ENCODE measurements at places on chromosomes 5 and 9.

GRCh38 chr9:89864257-89864656 is 259.4 kb downstream of the GADD45G start:
- DNase-seq: peak; percentile 24

GRCh38 chr9:18905883-18906629 is 127.0 kb downstream of the SAXO1 start:
- DNase-seq: no peak

GRCh38 chr5:67032921-67033664 is 163.5 kb downstream of the CD180 start:
- DNase-seq: no peak

GRCh38 chr5:71862507-71863060 is 143.5 kb downstream of the CARTPT start:
- DNase-seq: no peak

- no peak for DNase-seq
Observed at GRCh38 chr5:15483351-15484097, 16.5 kb upstream of the FBXL7 start.

GRCh38 chr9:127970401-127971313 is 10.1 kb downstream of the EEIG1 start:
- DNase-seq: peak; percentile 90

DNA sequence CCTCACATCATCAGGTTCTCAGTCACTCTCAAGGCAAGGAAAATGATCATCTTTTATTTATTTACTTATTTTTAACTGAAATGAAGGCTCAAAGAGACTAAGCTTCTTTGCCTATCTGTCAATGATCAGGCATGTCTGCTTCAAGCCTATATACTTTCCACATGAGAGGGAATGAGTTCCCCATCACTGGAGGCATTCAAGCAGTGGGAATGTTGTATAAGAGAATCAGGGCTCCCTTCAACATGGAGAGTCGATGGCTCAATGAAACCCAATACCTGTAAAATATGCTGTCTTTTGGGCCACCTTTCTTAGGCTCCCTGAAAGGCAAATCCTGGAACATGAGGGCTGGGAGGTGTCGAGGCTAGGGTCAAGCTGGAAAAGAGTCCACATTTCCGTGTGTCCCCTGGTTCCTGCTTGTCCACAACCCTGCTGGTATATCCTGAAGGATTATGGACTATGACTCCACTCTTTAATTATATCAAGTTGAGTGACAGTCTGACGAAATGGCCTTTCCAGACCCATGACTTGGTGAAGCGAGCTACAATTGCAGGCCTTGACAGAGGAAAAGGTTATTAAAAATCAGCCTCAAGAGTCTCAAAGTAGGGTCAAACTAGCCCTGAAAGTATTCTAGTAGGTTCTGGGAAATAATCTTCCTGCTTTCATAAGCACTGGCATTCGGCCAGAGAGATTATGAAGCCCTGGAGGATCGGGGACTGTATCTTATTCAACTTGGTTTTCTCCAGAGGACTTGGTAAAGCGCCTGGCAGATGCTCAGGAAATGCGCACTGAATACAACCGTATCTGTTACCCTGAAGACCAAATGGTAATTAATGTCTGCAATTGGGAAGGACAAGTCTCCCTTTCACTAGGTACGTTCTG is 145.9 kb upstream of the TBC1D2 start:
- no peak for DNase-seq

DNA sequence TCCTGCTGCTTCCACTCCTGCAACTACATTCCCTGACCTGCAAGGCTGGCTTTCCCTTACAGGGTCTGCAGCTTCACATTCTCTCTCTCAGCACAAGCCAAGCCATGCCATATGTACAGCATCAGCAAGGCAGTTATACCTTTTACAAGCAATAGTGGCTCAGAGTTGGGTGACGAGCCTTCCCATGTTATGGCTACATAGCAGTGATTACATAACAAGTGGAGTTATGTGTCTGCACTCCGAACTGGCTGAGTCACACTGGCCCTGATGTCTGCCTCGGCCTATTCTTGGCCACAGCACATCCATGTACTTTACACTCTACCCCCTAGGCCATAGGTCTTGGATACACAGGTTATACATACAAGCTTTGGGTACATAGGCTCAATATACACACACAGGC is 52.0 kb upstream of the SNCAIP start:
- DNase-seq: no peak

DNA sequence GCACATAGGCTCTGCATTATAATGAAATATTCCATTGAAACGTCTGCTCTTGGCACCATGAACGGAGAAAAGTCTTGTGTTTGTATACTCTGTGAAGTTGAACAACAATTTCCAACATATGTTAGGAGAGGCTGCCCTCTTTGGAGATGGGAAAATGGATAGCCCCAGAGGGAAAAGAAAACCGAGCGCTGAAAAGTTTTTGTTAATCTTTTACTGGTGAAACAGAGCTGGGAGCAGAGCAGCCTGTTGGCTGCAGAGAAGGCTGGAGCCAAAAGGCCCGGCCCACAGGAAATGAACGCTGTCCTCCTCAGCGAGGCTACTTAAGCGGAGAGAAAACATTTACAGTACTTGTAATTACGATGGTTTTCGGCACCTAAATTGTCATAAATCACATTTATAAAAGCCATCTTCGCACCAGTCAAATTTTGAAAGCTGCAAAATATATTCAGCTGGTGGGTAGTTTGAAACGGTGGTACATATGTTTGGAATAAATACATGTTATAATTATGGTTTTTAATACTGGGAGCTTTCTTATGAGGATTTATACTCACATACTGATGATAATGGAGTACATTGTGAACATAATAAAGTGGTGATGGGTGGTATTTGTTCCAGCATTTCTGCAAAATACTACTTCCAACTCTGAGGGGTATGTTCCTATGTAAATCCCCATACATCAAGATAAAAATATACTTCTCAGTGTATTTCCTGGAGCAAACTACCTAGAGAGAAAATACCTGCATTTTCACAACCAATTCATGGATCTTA is 129.6 kb upstream of the CNTLN start:
- DNase-seq: no peak

DNA sequence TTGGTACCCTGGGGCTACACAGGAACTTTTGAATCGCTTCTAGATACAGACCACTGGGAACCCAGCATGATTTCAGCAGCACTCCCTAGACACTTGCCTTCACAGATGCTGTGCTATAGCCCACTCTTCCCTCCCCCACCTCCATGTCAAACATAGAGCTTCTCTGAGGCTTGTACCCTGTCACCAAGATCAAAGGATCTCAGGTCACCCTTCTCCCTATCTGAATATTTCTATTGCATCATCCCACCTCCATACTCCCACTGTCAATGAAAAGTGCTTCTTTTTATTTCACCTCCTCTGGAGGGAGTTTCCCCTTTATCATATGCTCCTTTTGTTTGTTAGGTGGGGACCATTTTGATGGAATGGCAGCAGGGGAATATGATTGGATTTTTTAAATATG is 29.2 kb upstream of the PHF24 start:
- DNase-seq: no peak

DNA sequence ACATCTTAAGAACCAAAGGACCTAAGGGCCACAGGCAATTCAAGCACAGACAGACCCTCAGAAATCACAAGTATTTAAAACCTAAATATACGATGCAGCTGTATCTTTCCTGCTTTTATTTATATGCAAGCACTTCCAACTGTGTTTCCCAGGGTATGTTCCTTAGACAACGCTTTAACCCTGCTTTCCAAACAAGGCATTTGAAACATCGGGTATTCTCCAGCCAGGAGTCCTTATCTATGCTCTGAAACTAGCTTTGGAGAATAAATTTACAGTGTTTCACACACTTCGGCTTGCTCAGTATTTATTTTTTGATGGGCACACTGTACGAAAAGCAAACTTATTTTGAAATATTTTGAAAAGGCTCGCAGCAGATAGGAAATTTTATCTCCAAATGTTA is 13.5 kb downstream of the NR6A1 start:
- no peak for DNase-seq

DNA sequence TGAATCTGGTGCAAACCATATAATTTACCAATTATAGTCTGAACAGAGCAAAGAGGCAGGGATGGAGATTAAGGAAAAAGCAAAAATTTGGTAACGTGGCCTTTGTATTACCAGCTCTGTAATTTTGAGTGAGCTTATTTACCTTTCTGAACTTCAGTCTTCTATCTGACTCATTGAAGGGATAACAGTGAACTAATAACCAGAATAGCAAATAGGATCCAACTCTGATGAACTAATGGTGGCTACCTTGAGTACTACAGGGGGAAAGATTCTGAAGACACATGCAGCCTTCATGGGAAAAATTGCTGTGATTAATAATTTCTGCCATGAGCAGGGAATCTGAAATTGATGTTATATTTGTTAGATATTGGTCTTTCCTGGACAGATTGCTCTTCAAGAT is 23.0 kb upstream of the LARP1 start:
- no peak for DNase-seq

- peak; percentile 40 for DNase-seq
Observed at GRCh38 chr5:78972654-78973428, 12.3 kb downstream of the ARSB start.

GRCh38 chr5:171492781-171493180 is 73.3 kb downstream of the FGF18 start:
- no peak for DNase-seq

DNA sequence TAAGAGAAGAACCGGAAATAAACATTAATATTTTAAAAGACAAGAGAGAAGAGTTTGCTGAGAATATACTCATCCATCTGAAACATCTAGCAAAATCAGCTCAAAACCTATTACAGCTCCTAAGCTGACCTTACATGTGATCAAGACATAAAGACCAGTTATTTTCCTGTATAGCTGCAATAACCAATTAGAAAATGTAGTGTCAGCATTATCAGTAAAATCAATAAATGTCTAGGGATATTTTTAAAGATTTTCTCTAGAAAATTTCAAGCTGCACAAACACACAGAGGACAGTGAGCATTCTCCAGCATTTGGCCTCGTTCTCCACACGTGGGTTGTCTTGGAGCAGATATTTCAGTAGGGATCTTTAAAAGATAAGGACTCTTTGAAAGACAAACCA is 127.6 kb upstream of the CACNA1B start:
- no peak for DNase-seq

DNA sequence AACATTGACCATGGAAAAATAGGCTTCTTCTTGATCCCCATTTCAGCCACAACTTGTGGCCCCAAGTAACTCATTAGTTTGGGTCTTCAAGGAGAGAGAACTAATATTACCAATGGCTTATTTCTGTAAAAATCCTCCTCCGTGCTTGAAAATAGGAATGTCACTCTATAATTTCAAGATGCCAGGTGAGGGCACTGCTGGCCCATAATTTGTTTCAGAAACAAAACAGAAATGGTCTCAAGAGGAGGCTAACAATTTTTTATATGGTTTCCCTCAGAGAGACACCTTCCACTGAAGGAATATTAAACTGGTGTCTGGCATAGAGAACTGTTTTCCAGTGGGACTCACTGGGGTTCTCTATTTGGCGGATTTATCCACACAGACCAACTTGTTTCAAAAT is 437.0 kb upstream of the TRPC7 start:
- DNase-seq: no peak

- DNase-seq: no peak
Observed at GRCh38 chr5:178341091-178341850, 108.7 kb upstream of the PHYKPL start.

GRCh38 chr9:69332067-69332685 is 7.2 kb downstream of the ENTREP1 start:
- DNase-seq: no peak

DNA sequence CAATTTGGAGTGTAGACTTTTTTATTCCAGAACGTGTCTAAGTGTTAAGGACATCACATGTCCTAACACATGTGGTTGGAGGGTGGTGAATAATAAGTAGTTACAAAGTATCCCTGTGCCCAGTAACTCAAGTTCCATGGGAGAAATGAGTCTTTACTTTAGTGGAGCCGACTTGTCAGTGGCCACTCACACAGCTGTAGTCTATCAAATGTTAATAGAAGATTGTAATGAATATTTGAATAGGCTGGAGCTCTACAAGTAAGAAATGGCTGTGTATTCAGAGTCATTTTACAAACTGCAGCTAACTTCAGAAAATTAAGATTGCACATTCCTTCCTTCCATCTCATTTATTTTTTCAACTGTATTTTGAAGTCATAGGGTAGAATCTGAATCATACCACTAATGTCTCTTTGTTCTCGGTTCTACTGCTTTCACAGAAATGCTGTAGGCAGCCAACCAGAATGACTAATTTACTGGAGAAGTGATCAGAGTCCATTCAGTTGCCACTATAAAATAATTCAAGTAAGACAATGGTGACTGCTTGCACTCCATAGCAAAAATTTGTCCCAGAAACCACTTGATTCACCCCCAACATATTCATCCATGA is 394.8 kb downstream of the NR2F1-AS1 start:
- DNase-seq: no peak

GRCh38 chr5:172144931-172145869 is 42.8 kb downstream of the STK10 start:
- DNase-seq: no peak

DNA sequence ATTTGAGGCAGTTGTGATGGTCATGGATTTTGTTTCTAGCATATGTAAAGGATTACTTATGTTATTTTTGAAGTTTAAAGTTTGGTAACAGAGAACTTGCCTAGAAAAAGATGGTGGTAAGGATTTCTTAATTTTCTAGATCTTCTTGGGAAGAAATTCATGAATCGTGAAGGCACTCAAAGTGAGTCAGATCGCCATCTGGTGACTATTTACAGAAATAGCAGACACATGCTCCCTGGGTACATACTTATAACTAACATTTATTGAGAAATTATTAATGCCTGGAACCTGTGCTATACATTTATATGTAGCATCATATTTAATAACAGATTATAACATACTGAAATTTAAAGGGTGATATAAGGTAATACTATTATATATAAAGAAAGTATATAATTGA is 299.7 kb downstream of the IZUMO3 start:
- DNase-seq: no peak
